Amygdala (tissue), 56 donors: ENCODE measurements at places on chromosomes 3 and 15.

GRCh38 chr3:23991683-23992628 is 46.9 kb downstream of the NR1D2 start:
- peak; percentile 38 for DNase-seq

DNA sequence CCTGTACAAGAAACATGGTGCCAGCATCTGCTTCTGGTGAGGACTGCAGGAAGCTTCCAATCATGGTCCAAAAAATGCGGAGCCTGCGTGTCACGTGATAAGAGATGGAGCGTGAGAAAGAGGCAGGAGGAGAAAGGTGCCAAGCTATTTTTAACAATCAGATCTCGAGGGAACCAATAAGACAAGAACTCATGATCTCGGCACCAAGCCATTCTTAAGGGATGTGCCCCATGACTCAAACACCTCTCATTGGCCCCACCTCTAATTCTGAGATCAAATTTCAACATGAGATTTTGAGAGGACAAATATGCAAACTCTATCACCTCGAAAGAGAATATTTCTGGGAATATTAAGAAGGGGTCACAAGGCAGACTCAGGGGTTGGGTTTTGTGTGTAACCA is 107.2 kb downstream of the PYDC2 start:
- DNase-seq: no peak

GRCh38 chr3:49076646-49077045 is 17.2 kb downstream of the QRICH1 start:
- DNase-seq: no peak

GRCh38 chr3:160478338-160478737 is 28.8 kb upstream of the TRIM59 start:
- no peak for DNase-seq

DNA sequence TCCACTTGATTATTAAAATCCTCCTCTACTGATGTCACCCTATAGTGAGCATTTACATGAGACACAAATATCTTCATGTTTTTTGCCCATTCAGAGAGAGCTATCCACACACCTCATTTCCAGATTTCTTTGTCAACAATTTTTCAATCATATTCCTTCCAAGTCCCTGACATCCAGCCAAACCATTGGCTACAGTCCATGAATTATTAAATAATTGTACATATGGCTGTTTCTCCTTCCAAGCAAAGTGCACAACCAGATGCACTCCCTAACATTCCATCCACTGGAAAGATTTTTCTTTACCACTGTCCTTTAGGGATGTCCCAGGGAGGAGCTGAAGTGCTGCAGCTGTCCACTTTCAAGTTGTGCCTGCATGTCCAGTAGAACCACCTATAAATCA is 328.0 kb upstream of the MDFIC2 start:
- no peak for DNase-seq
